ENCODE measurements at places on chromosomes 7 and 10.

DNA sequence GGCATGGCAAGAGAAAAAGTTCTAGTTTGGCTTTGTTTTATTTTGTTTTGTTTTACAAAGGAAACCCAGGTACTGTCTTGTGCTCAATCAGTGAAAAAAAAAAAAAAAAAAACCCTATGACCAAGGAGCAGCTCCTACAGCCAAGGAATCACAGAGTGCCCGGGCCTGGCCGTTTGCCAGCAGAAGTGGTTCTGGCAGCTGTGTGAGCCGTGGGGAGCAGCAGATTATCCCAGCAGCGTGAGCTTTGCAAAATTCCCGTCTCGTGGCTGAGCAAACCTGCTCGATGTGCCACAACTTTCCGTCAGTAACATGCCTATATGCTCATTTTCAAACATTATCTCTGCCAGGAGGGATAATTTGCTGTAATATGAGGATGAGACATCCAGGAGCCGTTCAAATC lies 293.7 kb downstream of the POU6F2 start:
- no peak for DNase-seq

GRCh38 chr7:127396184-127396583 lies 3.7 kb upstream of the ZNF800 start:
- DNase-seq = no peak

DNA sequence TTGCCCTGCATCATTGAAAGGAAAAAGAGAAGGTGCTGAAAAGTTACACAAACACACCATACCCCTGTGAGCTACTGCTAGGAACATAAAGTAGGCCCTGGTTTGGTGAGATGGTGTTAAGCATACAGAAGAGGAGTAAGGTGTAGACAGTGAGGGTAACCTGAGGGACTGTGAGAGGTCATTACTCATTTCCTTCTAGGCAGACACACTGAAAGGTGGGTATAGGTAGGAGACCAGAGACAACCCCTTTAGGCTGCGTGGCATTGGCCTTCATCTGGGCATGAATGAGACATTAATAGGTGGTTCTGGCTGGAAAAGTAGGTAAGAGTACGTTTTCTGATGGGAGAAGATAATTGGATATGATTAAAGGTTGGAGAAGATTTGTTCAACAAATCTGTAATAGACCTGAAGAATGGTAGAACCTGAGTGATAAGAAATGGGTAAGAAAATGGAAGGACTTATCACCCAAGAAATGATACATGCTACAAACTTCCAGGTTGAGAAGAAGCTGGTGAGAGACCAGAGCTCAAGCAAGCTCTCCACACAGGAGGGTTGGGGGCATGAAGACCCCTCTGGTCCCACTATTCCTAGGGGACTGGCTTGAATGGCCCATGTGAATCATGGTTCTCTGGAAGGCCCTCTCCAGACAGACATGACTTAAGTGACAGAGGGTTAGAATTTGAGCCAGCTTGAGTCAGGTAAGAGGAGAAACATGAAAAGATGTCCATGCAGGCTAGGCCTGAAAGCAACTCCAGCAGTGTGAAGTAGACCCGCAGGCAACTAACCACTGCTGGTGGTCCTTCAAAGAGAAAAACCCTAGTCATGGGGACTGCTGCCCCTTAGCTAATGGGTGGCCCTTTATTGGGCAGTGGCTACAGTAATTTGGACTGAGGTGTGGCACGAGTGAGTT lies 3.8 kb downstream of the COMTD1 start:
- no peak for DNase-seq

- DNase-seq = no peak
Measured at GRCh38 chr7:51224811-51225595, 91.6 kb downstream of the COBL start.

GRCh38 chr7:116632384-116632783 lies 39.6 kb upstream of the MET start:
- no peak for DNase-seq

GRCh38 chr10:84193846-84194423 lies 402 bp upstream of the CDHR1 start:
- DNase-seq = no peak

DNA sequence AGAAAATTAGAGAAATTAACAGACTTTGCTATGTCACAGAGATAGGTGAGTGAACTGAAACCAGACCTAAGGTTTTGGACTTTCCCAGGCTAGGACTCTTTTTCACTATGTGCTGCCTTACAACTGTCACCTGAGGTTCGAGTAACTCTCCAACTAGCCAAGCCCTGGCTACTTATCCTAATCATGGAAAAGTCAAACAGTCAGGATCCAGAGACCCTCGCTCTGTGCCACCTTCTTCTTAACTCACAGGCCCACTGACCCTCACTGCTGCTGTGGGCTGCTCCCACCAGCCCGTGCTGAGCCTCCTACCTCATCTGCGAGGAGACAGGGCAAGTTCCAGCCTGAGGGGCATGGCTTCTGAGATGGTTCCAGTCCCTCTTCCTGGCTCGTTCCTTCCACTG lies 211.4 kb upstream of the KLF14 start:
- no peak for DNase-seq

- no peak for DNase-seq
Measured at GRCh38 chr7:111531993-111532392, 30.3 kb downstream of the IMMP2L start.

DNA sequence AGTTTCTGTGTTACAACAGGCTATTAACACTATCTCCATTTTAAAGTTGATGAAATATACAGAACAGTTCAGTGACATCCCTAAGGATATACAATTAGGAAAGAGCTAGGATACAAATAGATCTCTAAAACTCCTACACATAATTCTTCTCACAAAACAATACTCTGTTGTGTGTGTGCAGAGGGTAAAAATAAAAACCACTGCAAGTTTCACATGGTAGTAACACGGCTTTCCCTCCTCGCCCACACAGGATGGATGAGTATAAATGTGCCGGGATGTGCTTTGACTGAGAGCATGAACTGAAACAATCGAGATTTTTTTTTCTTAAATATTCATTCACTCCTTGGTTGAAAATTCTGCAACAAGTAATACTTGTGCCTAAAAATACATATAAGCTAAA lies 131.5 kb upstream of the C1QL3 start:
- DNase-seq = no peak

GRCh38 chr7:151774951-151775350 lies 102.0 kb downstream of the PRKAG2 start:
- no peak for DNase-seq

DNA sequence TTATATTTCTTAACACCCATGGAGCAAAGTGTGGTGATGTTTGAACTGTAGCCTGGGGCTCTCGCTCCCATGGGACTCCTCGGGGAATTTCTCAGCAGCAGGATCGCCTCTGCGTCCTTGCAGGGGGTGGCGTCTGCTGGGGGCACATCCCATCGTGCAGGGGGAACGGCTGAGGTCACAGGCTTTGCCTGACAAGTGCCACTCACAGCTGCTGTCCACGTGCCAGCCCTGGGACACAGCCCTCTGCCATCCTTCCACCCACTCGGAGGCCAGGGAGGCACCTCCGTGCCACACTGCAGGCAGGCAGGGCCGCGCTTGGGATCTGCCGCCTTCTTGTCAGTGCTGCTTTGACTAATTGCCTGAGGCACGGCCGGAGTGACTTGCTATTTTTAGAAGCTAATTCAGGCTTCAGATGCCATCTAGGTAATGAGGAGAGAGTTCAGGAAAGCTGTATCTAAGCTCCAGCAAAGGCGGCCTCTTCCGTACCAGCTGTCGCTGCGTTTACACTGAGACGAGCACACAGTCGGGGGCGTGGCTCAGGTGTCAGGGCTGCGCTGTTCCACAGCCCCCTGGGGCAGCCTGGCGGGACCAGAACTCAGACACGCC lies 45.7 kb downstream of the PITRM1 start:
- DNase-seq = no peak

DNA sequence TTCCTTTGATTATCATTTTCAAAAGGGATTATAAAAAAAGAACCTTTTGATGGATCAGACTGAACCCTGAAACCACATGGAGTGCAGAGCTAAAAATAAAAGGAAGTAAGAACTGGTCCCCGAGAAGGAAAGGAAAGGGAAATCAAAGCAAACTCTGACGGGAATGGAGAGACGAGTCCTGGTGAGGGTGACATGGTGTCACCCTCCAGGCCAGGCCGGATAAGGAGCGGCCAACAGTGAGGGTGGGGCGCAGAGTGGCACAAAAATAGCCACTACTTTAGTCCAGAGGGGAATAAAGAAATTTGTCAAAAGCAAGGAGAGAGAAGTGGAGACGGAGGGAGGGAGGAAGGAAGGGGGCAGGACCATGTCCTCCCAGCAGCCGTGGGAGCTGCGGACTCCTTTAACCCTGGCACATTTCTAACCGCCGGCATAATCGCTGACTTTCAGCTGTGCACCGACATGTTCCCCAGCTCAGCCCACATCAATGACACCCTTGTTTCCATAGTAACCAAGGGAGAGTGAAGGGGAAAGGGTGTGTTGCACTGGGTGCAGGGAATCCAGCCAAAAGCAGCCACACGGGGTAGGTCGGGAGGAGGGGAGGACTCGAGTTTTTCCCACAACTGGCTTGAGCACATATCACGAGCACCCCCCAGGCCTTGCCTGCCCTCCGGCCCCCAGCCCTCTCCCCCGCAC lies 29.7 kb downstream of the TRIM8 start:
- peak; percentile 54 for DNase-seq

DNA sequence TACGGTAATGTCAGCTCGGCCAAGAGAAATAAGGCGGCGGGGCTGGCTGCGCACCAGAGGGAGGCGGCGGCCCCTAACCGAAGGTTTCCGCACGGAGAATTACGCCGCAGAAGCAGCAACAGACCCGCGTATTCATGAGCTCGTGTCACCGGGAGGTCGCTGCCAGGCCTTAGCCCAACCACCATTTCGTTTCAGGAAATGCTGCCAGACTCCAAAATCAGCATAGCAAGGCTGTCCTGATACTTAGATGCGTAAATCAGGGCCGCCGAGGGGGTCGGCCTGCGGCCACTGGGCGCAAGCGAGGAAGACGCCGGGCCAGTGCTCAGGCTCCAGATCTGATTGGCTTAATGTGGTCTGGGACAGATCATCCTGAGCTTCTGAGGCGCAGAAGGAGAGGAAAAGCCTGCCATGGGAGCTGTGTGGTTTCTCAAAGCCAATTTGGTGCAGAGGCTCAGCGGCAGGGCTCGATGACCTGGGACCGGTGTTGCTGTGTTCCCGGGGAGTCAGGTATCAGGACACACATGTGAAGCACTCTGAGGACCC lies 247.9 kb downstream of the BAMBI start:
- DNase-seq = no peak

DNA sequence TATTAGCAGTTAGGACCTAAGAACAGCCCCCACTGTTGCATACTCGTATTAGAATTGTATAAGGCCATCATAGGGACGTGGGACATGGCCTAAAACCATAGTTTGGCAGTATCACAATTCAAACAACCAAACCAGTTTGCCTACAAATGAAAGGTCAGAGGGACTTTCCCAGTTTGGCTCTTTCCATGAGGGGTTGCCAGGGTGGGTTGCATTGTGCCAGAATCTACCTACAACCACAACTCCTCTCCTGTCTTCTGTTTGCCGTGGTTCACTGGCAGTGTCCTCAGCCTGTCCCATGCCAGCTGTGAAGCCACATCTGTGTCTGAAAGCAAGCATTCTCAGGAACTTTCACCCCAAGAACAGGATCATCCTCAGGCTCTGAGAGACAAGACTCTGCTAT lies 44.5 kb downstream of the PIK3AP1 start:
- no peak for DNase-seq

GRCh38 chr10:118564652-118565051 lies 30.8 kb downstream of the PRLHR start:
- no peak for DNase-seq

GRCh38 chr10:78292982-78293865 lies 259.6 kb downstream of the RPS24 start:
- DNase-seq = no peak

DNA sequence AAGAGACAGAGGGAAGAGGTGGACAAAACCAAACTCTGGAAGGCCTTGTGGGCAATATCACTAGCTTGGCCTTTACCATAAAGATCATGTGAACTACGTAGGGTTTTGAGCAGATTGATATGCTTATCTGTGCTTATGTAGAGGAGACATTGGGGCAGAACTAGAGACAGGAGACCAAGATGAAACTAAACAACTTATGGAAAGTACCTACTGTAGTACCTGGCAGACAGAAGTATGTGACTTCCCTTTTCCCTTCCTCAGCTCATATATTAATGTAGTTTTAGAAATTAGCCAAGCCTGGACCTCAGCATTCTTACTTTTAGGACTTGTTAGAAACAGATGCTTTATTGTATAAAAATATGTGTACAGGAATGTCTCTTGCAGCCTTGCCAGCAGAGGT lies 14.0 kb upstream of the IL6 start:
- no peak for DNase-seq

GRCh38 chr7:42588876-42589275 lies 323.0 kb downstream of the C7orf25 start:
- DNase-seq = no peak

DNA sequence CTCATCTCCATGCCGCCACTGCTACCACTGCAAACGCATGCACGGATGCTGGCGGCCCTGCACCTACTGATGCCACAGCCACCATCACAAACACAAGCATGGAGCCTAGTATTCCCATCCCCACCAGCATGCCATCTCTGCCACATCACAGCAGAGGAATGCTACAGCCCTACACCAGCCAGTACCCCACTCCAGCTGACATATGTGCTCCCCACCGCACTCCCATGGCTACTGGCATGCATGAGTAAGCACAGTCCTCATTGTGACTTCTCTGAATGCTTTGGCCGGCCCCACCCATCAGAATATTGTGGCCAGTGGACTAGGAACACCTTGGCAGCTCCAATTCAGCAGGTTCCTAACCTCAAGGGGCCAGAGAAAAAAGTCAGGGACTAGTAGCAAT lies 705.5 kb downstream of the POM121L12 start:
- DNase-seq = no peak

- no peak for DNase-seq
Measured at GRCh38 chr7:23100697-23101096, 4.9 kb upstream of the KLHL7 start.

GRCh38 chr10:97150013-97150595 lies 35.7 kb downstream of the SLIT1 start:
- no peak for DNase-seq

- no peak for DNase-seq
Measured at GRCh38 chr7:1940863-1941262, 270.8 kb downstream of the ELFN1 start.

- DNase-seq = no peak
Measured at GRCh38 chr10:1228467-1228975, 172.3 kb downstream of the WDR37 start.

- peak; percentile 24 for DNase-seq
Measured at GRCh38 chr10:14822879-14823755, 14.7 kb downstream of the CDNF start.

GRCh38 chr7:44748045-44748947 lies at the start of gene ZMIZ2:
ZMIZ2 (plus strand) TSS chr7:44748847; CDS start chr7:44756250, 7,403 bp downstream.
- DNase-seq = peak; percentile 92

GRCh38 chr10:100980711-100981110 lies 6.6 kb downstream of the MRPL43 start:
- DNase-seq = no peak

DNA sequence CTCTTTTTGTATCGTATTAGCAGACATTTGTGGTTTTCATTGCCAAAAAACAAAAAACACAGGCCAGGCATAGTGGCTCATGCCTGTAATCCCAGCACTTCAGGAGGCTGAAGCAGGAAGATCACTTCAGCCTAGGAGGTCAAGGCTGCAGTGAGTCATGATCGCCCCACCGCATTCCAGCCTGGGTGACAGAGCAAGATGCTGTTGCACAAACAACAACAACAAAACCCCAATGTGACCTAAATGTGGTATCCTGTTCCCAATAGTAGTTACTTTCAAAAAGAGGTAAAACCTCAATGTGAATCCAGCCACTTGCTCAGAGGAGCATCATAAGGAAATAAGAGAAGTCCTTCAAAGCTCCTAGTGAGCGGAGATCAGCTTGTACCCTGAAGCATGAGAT lies 45.8 kb upstream of the SKAP2 start:
- no peak for DNase-seq
